ENCODE measurements at places on chromosomes 7 and 10.

GRCh38 chr10:27612551-27613035 is 108.5 kb downstream of the RAB18 start:
- DNase-seq: no peak

- DNase-seq: no peak
These were observed 603 bp upstream of the HECW1 start for GRCh38 chr7:43111630-43112458.

- no peak for DNase-seq
These were observed 1.0 kb upstream of the PILRA start for GRCh38 chr7:100372256-100372655.

DNA sequence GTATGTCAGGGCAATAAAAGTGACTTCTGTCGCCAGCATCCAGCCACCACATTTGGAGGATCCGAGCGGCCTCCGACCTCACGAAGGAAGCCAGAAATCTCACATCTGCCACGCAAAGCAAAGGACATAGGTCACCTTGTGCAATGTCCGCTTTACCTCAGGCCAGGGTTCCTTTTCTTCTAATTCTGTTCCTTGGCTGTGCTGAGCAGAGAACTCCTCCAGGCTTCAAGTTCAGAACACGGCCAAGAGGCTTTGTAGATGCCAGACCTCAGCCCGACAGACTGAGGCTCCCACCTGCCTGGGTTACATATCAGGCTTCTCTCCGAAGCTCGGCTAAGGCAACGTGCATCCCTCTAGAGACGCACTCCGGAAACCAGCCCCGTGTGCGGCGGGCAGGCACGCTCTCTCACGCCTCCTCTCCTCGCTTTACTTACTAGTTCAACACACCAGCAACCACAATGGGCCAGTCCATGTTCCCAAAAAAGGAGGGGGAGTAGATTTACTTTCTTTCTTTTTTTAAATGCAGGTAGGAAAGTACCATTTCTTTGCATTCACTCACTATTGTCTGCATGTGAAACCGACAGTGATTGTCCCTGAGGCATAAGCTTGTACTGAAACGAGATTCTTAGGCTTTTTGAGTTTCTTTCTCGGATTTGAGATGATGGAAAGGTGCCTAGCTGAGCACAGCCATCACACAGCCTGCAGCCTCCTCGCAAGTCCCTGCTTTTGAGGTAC is 122.4 kb upstream of the AFAP1L2 start:
- peak; percentile 87 for DNase-seq
